ENCODE measurements at places on chromosomes 11 and 22. TPM values are rescaled to one million over a fixed set of nuclear protein-coding genes. Genes with fewer than 3 reads are reported as not detected.

Gene KDM4D
- 1.3 TPM for total RNA-seq

Gene BBOX1
- 13.2 TPM for total RNA-seq

Gene BSX
- total RNA-seq = not detected

Gene OR4C15
- not detected for total RNA-seq

Gene TESMIN
- 9.6 TPM for total RNA-seq

Gene HBB
- not detected for total RNA-seq

Gene ZNF280B
- 1.3 TPM for total RNA-seq

Gene PIWIL4
- total RNA-seq = 0.35 TPM

Gene SGSM1
- total RNA-seq = not detected

Gene LRRN4CL
- 0.28 TPM for total RNA-seq

Gene ASRGL1
- total RNA-seq = not detected

Gene TMEM86A
- 1.2 TPM for total RNA-seq

Gene LUZP2
- total RNA-seq = 0.07 TPM

Gene OR5A1
- not detected for total RNA-seq

Gene HIRA
- total RNA-seq = 17.3 TPM

Gene SMC1B
- total RNA-seq = not detected

Gene MS4A12
- total RNA-seq = not detected

Gene ELMOD1
- not detected for total RNA-seq

Gene CD3G
- not detected for total RNA-seq

Gene KLHDC7B
- not detected for total RNA-seq

Gene OR4A47
- total RNA-seq = not detected

Gene DDX25
- not detected for total RNA-seq

Gene CLCF1
- total RNA-seq = 8.5 TPM

Gene OLFML1
- not detected for total RNA-seq

Gene SPTBN2
- total RNA-seq = 67.0 TPM

Gene MMP13
- 2.3 TPM for total RNA-seq

Gene LDHA
- total RNA-seq = 1,779 TPM

Gene SAA4
- total RNA-seq = 0.42 TPM

Gene PTPN5
- not detected for total RNA-seq

Gene IGHMBP2
- total RNA-seq = 9.7 TPM

Gene SCN3B
- total RNA-seq = not detected

Gene KRTAP5-2
- total RNA-seq = not detected

Gene KRTAP5-8
- not detected for total RNA-seq

Gene TMEM45B
- 53.2 TPM for total RNA-seq

Gene EP300
- total RNA-seq = 12.6 TPM

Gene BDNF
- 1.2 TPM for total RNA-seq

Gene CCDC188
- not detected for total RNA-seq

Gene MMP27
- not detected for total RNA-seq

Gene RNF169
- 10.8 TPM for total RNA-seq

Gene P2RY2
- total RNA-seq = 46.1 TPM

Gene VSIG2
- total RNA-seq = 0.63 TPM

Gene LTBP3
- 47.3 TPM for total RNA-seq

Gene APLNR
- total RNA-seq = not detected

Gene KRTAP5-3
- total RNA-seq = not detected

Gene CD248
- 1.6 TPM for total RNA-seq

Gene TSPAN32
- not detected for total RNA-seq

Gene TCN1
- 20.5 TPM for total RNA-seq

Gene CD3E
- not detected for total RNA-seq

Gene SIAE
- total RNA-seq = 8.6 TPM

Gene APOA5
- not detected for total RNA-seq

Gene C22orf42
- total RNA-seq = not detected

Gene OR2AG2
- 0.07 TPM for total RNA-seq

Gene STT3A
- 140 TPM for total RNA-seq

Gene PTGDR2
- not detected for total RNA-seq

Gene APOL5
- total RNA-seq = not detected

All from airway epithelial cell (primary cell).